NCI-H526 (cell line): ENCODE measurements at places on chromosomes 5 and 9.

DNA sequence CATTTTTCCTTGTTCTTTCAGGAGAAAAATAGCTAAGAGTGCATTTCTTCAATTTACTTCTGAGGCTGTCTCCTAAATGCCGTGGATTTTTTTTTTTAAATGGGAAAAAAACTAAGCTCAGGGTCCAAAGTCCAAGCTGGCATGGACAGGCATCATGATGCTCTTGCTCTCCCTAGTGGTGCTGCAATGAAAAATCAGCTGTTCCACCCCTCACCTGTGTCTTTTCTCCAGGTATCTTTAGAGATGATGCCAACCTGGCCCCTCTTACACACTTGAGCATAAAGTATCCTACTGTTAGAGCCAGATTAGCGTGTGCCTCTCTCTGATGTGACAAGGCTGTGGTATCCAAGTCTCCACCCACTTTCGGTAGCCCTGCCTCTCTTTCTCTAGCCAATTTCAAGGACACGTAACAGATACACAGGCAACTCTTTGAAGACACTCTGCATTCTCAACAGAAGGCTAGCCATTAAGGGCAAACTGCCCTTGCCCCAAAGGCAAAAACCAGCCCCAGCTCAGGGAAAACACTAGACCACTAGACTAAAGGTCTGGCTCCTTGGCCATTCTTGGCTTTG, 208.8 kb downstream of the SAXO1 start:
- DNase-seq, result peak; percentile 0

DNA sequence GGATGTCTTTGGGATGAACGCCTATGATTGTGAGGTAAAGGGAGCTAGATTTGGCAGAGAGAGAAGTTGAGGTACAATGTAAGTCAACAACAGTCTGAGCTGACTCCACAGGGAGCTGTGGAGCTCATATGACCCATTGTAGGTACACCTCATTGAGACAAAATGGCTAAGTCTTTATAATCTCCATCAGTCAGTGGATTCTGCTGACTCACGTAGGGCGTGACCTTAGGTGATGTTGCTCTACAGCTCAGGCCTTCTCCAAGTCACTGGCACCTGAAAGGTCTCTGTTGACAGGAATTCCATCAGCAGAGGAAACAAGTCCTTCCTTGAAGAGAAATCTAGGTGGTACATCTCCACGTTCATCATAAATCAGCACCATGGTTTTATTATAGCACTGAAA, 118.2 kb upstream of the PRR16 start:
- no peak for DNase-seq

- DNase-seq, result no peak
These were observed 7.4 kb downstream of the RETREG1 start for GRCh38 chr5:16609412-16609811.

- DNase-seq, result no peak
These were observed 246.2 kb downstream of the EFNA5 start for GRCh38 chr5:107424491-107424890.

DNA sequence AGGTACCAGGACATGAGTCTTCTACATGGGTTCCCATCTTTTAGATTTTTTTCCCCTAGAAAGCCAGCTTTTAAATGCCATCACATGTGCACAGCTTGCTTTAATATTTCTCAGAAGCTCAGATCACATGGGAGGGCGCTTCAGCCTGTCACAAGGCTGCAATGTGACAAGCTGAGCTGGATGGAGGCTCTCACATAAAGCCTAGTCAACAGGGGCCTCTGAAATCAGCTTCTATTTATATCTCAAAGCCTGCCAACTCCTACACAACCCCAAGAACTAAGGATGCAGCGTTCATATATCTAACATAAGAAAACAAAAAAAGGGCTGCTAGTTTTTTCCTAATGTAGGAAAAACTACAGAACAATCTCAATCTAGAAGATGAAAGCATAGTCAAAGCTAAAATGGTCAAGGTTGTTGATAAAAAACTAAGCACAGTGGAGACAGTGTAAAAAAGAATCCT, 2.3 kb downstream of the ZFAND5 start:
- no peak for DNase-seq

GRCh38 chr5:112965733-112966306, 10.8 kb upstream of the DCP2 start:
- DNase-seq, result no peak

DNA sequence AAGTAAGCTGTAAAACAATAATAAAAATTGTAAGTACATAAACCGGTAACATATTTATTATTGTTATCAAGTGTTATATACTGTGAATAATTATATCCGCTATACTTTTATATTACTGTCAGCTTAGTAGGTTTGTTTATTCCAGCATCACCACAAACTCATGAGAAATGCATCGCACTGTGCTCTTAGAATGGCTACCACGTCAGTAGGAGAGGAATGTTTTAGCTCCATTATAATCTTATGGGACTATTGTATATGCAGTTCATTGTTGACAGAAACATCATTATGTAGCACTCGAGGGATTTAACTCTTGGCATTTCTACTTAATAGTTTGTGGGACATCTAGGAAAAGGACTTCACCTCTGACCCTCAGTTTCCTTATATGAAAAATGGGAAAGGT, 16.4 kb downstream of the SLC12A2 start:
- no peak for DNase-seq

DNA sequence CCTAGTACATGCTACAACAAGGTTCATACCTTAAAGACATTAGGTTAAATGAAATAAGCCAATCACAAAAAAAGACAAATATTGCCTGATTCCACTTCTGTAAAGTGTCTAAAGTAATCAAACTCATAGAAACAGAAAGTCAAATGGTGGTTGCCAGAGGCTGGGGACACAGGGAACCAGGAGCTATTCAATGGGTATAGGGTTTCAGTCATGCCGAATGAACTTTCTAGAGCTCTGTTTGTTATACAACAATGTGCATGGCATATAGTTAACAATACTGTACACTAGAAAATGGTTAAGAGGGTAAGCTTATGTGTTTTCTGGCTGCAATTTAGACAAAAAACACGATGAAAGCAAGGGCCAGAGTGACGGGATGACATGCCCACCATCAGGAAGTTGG, 70.8 kb upstream of the EGFLAM start:
- no peak for DNase-seq

DNA sequence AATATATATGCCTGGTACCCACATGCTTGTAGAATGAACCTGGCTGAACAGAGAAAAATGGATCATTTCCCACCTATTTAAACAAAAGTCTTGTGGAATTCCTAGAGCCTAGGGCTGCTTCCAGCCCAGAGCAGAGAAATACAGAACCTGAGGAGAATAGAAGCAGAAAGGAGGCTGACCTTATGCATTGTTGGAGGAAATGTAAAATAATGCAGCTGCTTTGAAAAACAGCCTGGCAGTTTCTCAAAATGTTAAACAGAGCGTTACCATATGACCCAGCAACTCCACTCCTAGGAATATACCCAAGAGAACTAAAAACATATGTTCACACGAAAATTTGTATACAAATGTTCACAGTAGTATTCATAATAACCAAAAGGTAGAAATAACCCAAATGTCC, 15.1 kb downstream of the MAPKAP1 start:
- DNase-seq, result no peak

DNA sequence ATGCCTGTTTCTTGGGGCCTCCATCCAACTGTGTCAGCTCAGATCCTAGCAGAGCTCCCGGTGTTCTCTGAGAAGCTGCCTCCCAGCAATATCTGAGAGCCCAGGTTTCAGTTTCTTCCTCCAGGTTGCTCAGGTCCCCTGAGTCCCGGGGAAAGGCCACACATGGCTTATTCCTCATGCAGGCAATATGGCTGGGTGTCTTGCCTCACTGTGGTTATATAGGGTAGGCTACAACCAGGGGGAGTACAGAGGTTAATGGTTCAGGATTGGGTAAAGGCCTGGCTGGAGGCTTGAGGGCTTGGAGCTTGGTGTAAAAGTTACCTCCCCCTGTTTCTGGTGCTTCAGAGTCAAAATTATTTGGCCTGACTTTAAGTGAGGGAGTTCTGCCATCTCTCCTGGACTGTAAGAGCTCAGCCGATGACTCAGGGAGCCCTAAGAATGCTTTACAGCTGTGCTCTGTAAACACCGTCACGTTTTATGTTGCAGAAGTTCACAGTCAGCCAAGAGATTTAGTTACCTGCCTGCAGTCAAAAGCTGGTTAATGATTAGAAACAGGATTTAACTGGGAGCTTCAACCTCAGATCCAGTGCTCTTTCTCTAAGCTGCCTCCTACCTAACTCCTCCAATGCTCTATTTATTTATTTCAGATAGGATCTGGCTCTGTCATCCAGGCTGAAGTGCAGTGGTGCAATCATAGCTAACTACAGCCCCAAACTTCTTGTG, 24.3 kb upstream of the UBAP2 start:
- peak; percentile 58 for DNase-seq

GRCh38 chr5:148426514-148426913, 42.8 kb downstream of the FBXO38 start:
- no peak for DNase-seq

- DNase-seq, result no peak
These were observed 220.8 kb downstream of the FSTL4 start for GRCh38 chr5:133391354-133392136.

DNA sequence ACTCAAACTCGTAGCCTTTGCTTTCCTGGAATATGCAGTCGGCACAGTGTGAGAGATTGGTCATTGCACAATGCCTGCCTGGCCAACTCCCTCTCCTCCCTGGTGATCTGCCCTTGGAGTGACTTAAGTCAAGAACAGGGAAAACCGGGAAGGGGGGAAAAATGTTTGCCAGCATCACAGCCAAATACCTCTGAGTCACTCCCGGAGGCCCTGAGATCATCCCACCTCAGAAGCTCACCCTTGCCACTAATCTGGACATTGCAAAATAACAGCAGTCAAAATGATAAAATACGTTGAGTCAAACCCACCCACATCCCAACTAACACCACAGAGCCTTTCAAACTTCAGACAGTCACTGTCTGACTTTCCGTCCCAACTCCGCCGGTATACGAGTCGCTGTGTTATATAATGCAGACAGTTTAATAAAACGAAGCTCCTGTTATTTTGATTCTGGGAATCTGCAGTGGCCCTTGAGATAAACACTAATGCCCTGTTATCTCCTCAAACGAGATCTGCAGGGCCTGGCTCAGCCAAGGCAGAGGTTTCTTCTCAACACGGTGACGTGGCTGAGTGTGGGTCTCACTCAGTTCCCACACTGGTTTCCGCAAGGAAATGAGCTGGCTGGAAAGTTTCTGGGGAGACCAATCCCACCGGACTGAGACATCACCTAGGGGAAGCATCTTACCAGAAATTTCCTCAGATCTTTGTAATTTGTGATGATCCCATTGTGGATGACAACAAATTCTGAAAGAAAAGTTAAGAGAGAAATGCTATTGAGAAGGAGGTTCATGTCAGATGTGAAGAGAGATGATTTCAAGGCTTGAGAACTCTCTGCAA, 22.1 kb downstream of the GFPT2 start:
- DNase-seq, result no peak
